ENCODE measurements at places on chromosomes 12 and 14.

- no peak for DNase-seq
These were observed 137.0 kb downstream of the MED13L start for GRCh38 chr12:116140529-116140928.

GRCh38 chr14:42322531-42323284 is 716.0 kb downstream of the LRFN5 start:
- DNase-seq, result no peak

DNA sequence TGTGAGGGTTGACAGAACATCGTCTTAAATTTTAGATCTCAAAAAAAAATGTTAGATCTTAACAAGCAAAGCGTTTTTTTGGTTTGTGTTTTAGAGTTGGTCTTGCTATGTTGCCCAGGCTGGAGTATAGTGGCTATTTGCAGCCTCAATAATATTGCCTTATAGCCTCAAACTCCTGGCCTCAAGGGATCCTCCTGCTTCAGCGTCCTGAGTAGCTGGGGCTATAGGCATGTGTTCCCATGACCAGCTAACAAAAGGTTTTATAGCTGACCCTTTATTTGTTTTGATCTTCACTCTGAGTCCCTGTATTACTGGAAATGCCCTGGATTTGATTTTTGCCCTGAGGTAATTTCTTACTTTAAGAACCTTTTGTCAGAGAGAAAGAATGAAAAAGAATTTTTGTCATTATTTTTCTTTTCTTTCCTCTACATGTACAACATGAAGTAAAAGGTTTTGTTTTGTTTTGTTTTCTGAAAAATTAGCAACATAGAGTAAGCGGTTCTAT is 5.2 kb downstream of the INHBC start:
- no peak for DNase-seq

- no peak for DNase-seq
These were observed 217.6 kb downstream of the ANO6 start for GRCh38 chr12:45433441-45433868.

DNA sequence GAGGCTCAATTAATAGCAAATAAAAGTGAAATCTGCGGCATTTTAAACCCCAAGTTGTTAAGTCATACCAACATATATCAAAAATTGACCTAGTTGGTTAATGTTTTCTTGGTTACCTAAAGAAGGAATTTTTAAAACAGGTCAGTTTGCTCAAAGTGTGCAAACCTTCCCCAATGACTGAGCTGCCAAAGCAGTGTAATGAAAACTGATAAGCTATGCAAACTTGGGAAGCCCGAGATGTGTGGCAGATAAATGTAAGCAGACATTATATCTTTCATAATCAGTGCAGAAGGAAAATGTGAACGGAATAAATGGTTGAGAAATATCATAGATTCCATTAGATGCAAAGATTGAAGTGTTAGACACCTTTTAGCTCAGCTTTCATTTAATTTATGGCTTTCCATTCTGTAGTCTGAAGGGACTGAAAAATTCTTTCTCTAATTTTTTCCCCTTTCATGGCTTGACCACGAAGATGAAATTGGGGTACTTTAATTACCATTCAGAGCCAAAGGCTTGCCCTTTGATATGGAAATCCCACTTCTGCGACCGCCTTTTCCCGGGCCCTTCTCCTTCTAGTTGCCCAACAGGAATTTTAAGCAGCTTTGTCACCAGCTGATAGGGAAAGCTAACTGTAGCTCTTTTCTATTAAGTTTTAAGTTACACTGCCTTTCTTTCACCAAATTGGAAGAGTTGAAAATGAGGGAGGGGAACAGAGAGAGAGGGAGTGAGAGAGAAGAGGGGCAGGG is 306.6 kb upstream of the SOX5 start:
- no peak for DNase-seq

DNA sequence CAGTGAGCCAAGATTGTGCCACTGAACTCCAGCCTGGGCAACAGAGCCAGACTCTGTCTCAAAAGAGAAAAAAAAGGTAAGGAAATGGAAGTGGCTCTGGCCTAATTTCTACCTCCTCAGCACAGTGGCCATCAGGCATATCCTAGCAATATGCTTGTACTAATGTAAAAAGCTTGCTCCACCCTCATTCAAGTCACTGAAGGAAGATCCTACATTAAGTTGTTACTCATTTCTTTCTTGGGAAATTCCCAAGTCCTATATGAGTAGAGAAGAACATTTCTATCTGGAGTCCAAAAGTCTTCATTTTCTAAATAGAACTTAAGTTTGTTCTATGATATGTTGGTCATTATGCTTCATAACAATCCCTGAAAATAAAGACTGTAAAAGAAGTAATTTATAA is 67.3 kb upstream of the HOXC13 start:
- DNase-seq, result no peak

- no peak for DNase-seq
These were observed 50.3 kb downstream of the DAO start for GRCh38 chr12:108930155-108930554.

DNA sequence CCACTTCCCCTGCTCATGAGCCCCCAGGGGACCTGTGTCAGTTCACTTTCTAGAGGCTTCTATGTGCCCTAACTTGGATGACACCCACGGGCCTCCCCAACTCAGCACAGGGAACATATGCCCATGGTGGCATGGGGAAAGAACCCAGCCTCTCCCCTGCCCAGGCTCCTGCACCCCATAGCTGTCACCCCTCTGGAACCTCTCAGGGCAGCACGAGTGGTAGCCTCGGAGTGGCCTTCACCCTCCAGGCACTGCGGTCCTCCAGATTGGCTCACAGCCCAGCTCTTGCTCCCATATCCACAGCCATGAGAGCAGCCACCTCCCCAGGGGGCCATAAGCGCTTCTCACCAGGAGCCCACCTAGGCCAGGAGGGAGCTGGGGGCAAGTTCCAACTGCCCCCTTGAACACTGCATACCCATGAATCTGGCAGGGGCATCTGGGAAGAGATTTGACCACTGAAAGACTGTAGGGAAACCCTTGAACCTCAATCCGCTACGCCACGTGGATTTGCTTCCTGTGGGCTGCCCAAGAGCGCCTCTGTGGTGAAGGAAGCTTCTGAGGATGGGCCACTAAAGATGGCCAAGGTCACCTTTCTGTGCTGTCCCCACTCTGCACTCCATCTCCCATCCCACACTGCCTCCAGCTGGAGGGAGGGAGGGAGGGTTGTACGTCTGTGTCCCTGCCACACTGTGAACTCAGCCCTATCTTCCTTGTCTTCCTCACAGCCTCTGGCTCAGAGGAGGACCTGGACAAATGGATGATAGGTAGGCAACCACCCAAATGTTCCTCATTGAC is 11.9 kb downstream of the PLD4 start:
- DNase-seq, result no peak

DNA sequence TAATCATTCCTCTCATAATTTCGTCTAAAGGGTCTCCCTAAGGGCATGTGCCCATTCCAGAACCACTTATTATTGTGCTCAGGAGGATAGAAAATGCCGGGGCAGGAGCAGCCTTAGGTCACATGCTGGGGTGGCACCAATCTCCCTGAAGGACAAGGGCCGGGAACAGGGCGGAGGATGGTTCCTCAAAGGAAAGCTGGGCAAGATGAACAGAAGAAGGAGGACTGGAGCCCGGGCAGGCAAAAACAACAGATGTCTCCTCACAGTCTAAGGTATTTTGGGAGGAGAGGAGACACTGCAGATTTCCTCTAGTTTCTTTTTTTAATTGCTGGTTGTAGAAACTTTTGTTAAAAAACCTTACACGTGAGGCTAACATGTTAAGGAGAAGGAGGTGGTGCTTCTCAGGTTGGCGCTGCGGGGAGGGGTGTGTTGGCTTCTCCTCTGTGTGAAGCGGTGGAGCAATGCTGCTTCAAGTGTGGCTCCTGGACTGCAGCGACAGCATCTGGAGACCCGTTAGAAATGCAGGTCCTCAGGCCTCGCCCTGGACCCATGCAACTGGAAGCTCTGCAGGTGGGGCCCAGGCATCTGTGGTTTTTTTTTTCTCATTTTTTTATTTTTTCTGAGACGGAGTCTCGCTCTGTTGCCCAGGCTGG is 164.8 kb downstream of the AACS start:
- no peak for DNase-seq

DNA sequence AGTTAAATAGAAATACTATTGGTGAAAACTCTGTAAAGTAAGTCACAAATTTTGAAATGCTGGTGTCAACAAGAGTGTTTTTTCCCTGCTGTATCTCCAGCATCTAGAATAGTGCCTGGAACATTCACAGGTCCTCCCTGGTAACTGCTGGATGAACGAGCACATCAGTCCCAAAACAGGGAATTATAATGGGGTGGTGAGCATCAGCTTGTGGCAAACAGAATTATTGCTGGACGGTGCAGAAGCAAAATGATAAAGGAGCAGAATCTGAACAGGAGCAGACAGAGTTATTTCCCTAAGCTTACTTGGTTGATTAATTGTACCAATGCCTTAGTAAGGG is 129.9 kb downstream of the GRIP1 start:
- DNase-seq, result no peak

DNA sequence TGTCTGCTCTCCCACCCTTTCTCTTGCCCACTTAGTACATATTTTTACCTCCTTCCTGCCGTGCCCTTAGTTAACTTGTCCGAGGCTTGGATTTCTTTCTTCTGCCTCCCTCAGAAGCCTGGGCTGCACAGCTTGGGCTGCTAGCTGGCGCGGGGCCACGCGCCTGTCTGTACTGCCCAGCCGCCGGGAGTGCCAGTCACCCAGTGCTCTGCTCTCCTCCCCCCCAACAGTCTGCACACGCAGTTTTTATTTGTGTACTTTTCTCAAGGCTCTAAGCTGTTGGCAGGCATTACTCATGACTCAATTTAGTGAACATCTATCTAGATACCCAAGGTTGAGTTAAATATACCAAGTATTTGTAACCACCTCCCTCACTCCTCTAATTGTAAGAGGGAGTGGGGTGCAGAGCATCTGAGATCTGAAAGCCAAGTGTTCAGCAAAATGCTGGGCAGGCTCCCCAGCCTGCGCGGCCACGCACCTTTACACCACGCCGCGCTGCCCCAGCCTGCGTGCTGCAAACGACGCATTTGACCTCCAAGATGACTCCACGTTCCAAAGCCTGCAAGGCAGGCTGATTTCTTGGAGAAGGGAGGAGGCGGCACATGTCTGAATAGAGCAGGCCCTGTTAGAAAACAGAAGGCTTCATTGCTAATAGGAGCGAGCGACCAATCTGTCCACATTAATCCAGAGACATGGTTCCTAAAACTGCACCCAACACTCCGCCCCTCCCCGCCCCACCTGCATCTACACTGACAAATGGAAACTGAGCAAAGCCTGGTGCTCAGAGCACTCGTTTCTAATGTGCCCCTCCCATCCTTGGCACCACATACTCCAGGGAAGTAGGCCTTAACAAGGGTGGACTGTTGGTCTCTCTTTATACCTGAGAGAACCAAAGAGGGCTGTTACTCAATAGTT is 18.2 kb upstream of the CACNA2D4 start:
- DNase-seq, result no peak

DNA sequence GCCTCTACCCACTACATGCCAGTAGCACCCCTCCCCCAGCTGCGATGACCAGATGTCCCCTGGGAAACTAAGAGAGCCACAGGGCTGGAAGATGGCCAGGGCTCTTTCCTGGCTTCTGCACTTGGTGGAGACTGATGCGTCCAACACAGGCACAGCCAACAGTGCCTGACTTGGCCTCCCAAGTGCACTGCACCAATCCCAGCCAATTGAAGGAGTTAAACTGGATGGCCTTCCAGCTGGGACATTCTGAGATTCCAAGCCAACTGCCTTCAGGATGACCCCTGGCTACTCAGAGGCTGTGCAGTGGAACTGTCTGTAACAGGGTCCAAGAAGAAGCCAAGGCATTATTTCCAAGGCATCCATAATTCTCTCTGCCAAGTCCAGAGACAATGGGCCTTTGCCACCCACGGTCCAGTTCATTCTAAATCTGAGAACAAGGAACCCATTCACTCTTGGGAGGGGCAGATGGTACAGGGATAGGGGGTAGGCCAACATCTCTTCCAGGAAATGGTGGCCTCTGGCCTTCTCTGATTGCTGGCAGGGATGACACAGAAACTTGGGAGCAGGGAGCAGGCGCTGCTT is 35.2 kb downstream of the PRIMA1 start:
- DNase-seq, result no peak

- no peak for DNase-seq
These were observed 3.7 kb upstream of the CISTR start for GRCh38 chr12:53755451-53755891.

GRCh38 chr14:65286443-65286842 is 126.1 kb upstream of the FUT8 start:
- peak; percentile 55 for DNase-seq

DNA sequence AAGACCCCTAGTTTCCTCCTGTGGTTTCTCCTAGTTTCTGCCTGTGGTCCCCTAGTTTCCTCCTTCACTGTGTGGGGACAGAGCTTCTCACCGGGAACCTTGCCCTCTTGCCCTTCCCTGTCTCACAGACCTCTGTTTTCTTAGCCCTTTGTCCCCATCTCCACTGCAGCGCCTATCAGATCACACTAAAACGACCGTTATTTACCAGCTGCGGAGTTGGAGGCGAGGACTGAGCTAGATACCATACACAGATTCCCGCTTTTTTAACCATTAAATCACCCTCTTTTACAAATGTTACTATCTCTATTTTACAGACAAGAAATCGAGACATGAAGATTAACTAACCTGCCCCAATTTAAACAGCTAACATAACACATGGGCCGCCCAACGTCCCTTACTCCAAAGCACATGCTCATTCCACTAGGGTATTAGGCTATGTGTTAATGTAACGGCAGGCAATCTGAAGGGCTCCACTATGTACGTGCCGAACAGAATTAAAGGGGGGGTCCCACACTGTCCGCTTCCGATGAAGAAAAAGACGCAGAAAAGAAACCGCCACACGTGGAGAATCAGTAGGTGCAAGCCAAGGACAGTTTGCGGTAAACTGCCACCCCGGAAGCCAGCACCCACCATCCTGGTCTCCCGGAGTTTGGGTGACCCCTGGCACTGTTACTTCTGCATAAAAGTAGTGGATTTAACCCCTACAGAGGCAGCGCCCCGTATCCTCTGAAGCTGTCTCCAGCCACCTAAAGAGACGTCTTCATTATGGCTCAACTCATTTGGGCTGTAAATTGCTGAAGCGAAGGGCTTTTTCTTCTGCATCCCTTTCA is 1.9 kb upstream of the FKBP4 start:
- no peak for DNase-seq

DNA sequence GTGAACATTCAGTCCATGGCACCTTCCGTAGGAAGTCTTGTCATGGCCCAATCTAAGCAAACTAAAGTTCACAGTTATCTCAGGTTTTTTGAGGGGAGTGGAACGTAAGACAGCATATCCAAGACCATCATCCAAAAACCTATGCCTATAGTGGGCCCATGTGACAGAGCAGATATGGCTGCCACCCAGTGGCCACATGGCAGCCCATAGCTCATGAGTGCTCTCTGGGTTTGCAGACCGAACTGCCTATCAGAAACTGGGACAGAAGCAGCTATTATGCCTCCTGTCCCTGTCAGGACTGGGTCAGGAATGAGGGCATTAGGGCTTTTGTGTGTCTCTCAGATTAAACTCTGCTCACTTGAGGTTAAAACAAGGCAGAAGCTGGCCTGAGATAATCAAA is 503.7 kb downstream of the NRXN3 start:
- no peak for DNase-seq

GRCh38 chr12:9701380-9702154 is 31.3 kb downstream of the CLECL1 start:
- DNase-seq, result no peak
